ENCODE measurements at places on chromosomes 5 and 9.

GRCh38 chr5:103472265-103472664, 90.3 kb downstream of the NUDT12 start:
- DNase-seq: no peak

DNA sequence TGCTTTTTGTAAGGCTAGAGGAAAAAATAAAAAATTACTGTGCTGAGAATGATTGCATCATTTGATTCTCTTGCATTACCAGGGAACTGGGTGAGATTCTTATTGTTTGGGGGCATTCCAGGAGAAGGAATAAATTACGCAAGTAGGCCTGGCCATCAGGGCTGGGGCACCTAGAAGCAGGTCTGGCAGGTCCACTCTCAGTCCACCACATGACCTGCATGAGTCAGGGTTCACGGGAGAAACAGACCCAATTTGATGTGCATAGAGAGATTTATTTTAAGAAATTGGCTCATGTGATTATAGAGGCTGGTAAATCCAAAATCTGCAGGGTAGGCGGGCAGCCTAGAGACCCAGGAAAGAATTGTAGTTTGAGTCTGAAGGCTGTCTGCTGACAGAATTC, 59.6 kb downstream of the ZNF622 start:
- DNase-seq: no peak

DNA sequence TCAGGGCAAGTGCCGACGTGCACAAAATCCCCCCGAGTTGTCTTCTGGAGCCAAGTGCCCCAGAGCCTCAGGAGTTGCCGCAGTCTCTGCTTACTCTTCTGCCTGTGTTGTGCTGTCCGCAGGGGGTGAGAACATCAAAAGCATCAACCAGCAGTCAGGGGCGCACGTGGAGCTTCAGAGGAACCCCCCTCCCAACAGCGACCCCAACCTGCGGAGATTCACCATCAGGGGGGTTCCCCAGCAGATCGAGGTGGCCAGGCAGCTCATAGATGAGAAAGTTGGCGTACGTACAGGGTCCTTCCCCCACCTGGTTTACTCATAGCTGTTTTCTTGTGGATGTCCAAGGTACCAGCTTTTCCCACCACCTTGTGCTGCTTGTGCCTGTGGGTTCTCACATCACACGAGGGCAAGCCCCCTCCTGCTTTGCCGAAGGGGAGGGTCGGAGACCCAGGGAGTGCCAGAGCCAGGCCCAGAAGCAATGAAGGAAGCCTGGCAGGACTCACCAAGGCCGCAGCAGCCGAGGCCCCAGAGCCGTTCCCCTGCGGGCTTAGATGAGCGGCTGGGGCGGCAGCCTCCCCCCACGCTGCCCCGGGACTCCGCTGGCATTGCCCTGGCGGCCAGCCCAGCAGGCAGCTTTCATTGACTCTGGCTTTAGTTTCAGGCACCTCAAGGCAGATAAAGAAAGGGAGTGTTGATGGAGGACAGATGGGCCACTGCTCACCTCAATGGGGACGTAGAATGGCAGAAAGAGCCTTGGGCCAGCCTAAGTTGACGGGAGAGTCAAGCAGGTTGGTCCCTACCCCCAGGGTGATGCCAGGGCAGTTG, 33.7 kb upstream of the PRDM12 start:
- no peak for DNase-seq

- no peak for DNase-seq
Measured at GRCh38 chr9:82668689-82669199, 394.2 kb downstream of the RASEF start.

DNA sequence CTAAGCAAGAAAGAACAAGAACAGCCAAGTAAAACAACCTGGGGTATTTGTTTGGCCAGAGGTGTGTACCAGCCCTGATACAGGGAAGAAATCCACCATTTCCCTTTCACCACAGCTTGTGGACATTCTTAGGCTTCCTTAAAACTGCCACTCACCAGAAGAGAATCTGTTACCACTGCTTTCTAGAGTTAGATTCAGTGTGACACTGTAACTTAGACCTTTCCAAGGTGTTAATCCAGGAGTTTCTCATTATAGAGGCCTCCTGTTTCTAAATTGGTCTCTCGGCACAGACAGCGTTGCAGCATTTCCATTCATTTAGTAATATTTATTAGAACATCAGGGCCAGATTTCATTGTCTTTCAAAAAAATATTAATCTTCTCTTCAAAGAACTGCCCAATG, 55.0 kb downstream of the NIPAL4 start:
- no peak for DNase-seq

DNA sequence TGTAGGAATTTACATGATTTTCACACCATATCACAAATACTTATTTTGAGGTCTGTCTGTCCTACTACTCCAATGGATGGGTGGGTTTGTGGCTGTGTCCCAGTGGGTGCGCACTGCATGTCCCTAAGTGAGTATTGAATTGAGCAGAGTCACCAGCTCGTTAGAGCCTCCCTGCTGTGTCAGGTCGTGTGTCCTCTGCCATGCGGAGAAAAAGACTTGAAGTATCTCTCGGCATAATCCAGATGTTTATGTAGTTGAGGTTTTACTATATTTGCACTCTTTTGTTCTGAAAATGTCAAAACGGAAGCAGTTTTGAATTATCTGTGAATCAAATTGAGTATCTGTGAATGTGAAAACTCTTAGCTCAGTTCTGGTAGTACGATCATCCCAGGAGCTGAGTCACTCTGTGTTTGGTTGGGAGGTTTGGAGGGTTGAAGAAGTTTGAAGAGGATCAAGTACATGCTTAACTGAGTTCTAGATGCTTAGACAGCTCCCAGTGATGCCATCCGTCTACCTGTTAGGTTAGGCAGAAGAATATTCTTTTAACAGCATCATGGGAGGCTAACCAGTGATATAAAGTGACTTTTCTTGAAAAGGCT, 194.2 kb downstream of the TENT4A start:
- DNase-seq: no peak

DNA sequence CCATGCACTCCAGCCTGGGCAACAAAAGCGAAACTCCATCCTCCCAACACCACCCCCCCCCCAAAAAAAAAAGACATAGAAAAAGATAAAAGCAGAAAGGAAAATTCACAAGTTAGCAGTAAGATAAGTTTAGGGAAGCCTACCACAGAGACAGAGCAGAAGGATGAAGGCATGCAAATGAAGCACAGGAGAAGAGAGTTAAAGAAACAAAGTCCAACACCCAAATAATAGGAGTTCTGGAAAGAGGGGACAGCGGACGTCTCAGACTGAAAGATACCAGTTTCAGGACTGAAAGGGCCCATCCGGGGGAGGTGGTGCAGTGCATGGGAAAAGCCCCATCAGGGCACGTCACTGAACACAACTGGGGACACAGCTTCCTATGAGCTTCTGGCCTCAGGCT, 54.3 kb downstream of the OTULIN start:
- no peak for DNase-seq

DNA sequence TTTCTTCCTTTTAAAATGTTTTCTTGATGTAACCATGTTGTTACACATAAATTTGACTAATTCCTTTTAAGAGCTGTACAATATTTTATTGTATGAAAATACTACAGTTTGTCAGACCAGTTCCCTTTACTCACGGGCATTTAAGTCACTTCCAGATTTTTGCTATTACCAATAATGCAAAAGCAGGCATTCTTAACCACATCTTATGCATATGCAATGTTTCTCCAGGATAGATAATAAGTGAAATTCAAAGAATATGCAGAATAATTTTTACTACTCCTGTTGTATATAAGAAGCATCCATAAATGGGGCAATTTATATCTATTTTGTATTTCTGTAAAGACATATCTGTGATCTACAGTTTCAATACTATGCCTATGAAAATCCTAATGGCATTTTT, 77.3 kb downstream of the FNIP1 start:
- no peak for DNase-seq

GRCh38 chr5:130032807-130033206, 128.5 kb downstream of the CHSY3 start:
- no peak for DNase-seq

- DNase-seq: no peak
Measured at GRCh38 chr5:10981932-10982331, 220.9 kb upstream of the DAP start.

GRCh38 chr9:97284798-97285197, 22.7 kb upstream of the CCDC180 start:
- DNase-seq: no peak

GRCh38 chr5:105088102-105088501, 1525.5 kb upstream of the NUDT12 start:
- no peak for DNase-seq

- no peak for DNase-seq
Measured at GRCh38 chr5:138762110-138762509, 8.9 kb downstream of the CTNNA1 start.

GRCh38 chr5:14351086-14351661, 208.0 kb downstream of the TRIO start:
- no peak for DNase-seq

GRCh38 chr9:23160952-23161469, 665.0 kb downstream of the ELAVL2 start:
- no peak for DNase-seq

GRCh38 chr5:143812085-143812705, at the start of gene HMHB1:
TSS of gene HMHB1 (plus strand) at chr5:143812161.
- no peak for DNase-seq

DNA sequence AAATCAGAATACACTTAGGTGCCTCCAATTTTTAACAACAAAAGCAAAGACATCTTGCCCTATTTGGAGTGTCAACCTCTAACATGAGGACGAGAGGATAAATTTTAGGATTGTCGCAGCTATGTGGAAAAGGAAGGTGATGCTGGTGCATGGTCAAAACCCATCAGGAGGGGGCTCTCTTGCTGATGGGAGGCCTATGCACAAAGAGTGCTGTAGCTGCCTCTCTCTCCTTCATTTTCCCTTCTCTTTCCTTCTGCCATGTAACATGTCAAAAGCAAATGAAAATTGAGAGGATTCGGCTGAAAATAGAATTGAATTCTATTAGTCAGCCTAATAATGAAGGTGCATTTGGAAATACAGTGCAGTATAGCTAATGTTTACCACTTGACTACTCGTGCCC, 578.7 kb upstream of the ZNF462 start:
- DNase-seq: no peak

- DNase-seq: peak; percentile 75
Measured at GRCh38 chr5:155293605-155294178, 280.1 kb downstream of the KIF4B start.

DNA sequence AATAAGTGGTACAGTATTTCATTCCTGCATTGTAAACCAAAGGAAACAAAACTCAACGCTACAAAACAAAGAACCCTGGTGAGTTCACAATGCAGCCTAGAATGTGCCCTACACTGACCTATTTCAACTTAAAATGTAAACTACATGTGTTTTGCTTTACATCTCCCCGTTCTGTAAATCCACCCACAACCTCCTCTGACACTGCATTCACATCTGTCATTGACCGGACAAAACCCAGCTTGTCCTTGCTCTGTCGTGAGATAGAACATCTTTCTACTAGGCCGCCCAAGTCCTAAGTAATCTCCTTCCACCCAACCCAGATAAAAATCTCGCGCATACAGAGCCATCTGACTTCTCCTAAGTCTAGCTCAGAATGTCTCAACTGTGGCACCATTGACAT, 6.1 kb upstream of the VLDLR start:
- DNase-seq: no peak

DNA sequence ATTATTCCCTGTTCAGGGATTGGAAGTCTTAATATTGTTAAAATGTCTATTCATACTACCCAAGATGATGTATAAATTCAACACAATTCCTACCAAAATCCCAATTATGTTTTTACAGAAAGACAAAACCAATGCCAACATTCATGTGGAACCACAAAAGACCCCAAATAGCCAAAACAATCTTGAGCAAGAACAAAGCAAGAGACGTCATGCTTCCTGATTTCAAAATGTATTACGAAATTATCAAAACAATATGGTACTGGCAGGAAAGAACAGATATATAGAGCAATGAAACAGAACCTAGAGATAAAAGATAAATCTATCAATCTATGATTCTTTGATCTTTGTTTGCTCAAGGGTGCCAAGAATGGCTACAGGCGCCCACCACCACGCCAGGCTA, 237.9 kb downstream of the TAF11L14 start:
- no peak for DNase-seq

GRCh38 chr5:74296685-74297408, 343.7 kb downstream of the ENC1 start:
- DNase-seq: no peak

DNA sequence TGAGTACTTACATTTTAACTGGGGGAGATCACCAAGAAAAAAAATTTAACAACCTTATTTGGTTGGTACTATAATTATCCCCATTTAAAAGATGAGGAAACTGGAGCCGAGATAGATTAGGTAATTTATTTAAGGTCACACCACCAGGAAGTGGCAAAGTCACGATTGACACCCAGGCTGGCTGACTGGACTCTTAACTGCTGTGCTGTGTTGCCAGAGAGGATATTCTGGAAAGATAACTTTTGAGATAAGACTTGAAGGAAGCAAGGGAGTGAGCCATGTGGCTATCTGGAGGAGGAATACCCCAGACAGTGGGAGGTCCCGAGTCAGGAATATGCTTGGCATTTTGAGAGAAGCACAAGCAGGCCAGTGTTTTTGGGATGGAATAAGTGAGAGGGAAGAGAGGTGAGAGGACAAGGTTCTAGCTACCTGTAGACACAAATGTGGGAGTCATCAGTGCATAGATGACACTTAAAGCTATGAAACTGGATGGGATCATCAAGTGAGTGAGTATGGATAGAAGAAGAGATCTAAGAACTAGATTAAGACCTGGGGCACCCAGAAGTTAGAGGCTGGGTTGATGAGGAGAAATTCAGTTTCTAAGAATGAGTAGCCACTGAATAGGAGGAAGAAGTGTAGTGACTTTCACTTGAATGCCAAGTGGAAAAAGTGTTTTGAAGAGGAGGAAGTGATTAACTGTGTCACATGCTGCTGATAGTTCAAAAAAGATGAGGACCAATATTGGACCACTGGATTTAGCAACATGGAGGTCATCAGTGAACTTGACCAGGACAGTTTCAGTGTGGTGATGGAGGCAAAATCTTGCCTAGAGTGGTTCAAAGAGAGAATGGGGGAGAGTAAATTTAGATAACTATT, 25.6 kb downstream of the PDE8B start:
- DNase-seq: no peak

- no peak for DNase-seq
Measured at GRCh38 chr5:19534751-19535150, 453.2 kb downstream of the CDH18 start.

DNA sequence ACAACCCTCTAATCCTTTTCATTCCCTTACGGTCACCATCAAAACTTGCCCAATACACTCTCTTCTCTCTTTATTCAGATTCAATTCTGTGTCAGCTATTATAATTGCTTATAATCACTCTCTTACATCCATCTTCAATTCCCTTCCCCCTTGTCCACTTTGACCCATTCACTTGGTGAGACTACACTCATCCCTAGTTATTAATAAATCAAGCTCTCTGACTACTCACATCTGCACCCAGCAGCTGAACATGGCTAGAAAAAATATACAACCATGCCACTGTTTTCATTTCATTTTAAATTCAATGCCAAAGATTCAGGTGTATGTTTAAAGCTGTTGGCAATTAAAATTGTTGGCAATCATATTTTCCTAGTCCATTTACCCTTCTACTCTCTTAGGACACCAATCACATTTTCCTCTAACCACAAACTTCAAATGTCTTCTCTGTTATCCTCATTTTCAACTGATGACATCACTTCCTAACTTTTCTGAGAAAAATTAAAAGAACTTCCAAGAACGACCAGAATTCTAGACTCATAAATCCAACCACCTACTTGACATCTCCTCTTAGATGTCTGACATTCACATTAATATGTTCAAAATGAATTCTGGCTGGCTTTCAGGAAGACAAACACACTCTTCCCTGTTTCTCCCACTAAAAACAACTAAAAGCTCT, 5.5 kb downstream of the C5orf15 start:
- no peak for DNase-seq

- no peak for DNase-seq
Measured at GRCh38 chr5:124659798-124660197, 86.6 kb downstream of the ZNF608 start.

- no peak for DNase-seq
Measured at GRCh38 chr9:437574-438001, 222.9 kb downstream of the DOCK8 start.
